Ammon's horn (tissue), 1 donor: ENCODE measurements at places on chromosomes 4 and X.

DNA sequence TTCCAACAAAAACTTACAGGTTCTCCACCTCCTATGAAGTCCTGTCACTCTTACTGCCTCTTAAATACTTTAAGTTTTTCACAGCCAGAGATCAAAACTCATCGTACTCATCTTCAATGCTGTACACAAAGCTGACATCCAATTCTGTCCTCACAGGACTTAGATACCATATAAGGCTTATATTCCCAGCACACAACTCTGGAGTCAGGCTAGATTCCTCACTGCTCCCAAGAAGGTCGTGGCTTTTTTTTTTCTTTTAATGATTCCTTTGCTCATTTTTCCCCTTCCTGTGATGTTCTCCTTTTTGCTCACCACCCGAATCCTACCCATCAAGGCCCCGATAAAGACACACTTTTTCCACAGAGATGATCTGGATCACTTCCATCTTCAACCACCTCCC is 914 bp downstream of the TRAPPC2 start:
- DNase-seq: no peak

- no peak for DNase-seq
These were observed 41.6 kb upstream of the XIAP start for GRCh38 chrX:123818243-123818642.

- DNase-seq: no peak
These were observed 436.1 kb downstream of the ANKRD50 start for GRCh38 chr4:124276461-124276860.

DNA sequence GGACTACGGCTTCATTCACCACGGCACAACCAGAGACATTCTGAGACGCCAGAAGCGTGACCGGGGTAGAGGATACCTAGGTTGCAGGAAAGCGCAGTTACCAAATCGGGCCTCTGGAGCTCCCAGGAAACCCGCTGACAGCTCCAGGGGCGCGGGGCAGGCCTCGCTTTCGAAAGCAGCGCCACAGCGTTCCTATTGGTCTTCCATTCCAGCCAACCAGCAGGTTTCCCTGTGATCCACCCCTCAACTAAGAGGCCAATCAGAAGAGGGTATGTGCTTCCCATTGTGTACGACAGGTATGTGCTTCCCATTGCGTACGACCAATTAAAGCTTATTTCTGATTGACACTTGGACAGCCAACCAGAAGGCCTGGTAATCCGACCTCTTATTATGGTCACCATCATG is 14.9 kb downstream of the SNX12 start:
- DNase-seq: peak; percentile 2

DNA sequence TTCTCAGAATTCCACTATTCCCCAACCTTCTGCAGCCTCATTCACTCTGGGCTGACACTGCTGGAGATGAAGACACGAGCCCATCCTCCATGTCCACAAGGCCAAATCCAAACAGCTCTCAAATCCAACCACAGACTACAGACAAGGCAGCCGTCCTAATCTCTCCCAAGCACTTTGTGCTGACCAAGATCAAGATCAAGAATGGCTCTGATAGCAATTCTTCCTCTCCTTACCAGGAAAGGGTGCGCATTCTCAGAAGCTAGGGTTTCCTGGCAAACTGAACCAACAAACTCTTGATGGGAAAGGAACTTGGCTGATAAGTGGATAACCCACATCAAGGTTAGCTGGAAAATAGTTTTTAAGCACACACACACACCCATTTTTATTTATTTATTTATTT is 26.5 kb downstream of the RELL1 start:
- no peak for DNase-seq

GRCh38 chr4:164924670-164925238 is 47.8 kb downstream of the APELA start:
- DNase-seq: no peak

DNA sequence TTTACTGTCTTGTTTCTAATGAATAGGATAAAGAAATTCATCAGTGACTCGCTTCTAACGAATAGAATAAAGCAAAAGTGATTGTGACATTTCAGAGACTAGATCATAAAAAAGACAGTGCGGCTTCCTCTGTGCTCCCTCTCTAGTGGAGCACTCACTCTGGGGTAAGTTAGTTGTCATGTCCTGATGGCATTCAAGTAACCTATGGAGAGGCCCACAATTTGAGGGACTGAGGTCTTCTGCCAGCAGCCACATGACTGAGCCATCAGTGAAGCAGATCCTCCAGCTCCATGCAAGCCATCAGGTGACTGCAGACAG is 72.4 kb downstream of the YIPF6 start:
- DNase-seq: no peak

GRCh38 chrX:66015900-66016689 is 23.8 kb downstream of the VSIG4 start:
- DNase-seq: no peak
